Pons (tissue), 1 donor: ENCODE measurements at places on chromosomes 1 and 21.

DNA sequence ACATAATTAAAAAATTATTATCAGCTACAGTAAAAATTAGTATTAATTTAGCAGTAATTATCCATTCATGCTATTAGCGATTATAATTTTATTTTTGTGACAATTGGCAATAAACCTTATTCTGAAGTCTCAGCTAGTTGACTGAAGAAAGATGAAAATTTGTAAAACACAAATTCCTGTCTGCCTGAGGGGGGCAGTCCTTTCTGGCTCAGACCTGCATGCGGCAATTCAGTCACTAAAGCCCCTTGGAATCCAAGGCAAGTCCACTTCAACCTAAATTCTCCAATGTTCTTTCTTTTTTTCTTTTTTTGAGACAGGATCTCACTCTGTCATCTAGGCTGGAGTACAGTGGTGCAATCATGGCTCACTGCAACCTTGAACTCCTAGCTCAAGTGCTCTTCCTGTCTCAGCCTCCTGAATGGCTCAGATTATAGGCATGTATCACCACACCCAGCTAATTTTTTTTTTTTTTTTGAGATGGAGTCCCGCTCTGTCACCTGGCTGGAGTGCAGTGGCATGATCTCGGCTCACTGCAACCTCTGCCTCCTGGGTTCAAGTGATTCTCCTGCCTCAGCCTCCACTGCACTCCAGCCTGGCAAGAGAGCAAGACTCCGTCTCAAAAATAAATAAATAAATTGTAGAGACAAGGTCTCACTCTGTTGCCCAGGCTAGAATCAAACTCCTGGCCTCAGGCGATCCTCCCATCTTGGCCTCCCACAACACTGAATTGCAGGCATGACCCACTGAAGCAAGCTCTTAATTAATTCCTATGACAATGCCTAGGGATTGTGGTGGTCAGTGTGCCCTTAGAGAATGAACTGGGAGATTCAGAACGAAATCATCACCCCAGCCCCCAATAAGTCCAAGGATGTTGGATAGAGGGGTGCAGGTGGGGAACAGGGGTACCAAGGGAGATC is 24.2 kb upstream of the ITPKB start:
- DNase-seq = no peak

- DNase-seq = peak; percentile 64
Observed at GRCh38 chr1:76109404-76109803, 34.9 kb downstream of the ST6GALNAC3 start.

- no peak for DNase-seq
Observed at GRCh38 chr1:101388904-101389546, 152.2 kb downstream of the S1PR1 start.

DNA sequence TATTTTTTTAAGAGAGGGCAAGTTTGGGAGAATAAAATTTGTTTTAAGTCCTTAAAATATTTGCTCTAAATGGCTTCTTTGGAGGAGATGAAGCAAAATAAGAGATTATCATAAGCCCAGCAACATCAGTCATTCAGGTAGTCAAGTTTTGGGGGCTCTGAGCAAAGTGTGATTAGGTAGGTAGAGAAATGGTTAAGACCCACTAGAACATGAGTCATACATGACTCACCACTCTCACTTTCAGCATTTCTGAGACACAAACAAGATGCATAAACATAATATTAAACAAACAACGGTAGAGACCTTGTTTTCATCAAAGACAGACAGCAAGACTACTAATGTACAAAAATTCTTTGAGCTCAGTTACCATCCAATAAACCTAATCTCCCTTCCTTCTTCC is 272.2 kb downstream of the LMO4 start:
- DNase-seq = no peak

GRCh38 chr1:161483361-161483760 is 21.9 kb upstream of the FCGR2A start:
- no peak for DNase-seq
